ENCODE measurements at places on chromosomes 5 and 9.

DNA sequence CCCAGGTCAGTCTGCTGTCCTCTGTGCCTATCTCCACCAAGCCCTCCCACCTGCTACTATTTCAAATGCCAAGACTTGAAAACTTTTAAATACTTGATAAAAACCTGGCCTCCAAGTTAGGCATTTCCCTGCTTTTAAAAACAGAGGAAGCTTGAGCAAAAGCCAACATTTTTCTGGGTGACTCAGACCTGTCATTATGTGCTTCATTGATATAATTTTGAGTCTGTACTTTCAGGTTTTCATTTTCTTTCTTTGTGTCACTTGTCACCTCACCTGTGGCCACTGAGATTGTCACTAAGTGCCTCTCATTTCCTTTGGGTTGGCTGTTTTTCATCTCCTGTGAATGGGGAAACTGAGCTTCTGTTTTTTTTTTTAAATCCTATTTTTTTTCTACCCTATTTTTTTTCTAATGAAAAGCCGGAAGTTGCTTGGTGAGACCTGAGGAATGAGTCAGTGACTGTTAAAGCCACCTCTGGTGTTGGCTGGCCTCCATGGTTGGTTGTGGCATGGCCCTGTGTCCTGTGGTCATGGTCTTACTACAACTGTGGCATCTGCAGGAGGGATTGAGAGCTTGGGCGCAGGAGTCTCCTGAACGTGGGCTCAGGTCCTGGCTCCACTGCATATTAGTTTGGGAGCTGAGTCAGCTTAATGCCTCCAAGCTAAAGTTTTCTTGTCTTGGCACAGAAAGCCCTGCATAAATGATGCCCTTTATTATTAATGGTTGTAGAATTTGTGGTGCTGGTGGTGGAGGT, 56.7 kb downstream of the ARHGAP26 start:
- DNase-seq, result no peak

DNA sequence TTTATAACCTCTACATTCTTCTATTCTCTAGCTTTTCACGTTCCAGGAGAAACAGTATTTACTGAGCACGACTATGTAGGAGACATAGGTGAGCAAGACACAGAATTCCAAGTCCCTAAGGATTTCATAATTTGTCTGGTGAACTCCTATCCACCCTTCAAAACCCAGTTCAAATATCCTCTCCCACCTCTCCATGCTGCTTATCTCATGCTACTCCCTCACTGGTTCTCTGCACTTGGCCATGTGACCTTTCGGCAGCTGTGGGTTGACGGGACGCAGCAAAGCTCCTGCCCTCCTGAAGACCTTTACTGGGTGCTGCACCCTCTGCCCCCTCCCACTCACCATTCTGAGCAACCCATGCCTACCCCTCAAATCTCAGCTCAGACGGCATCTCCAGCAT, 173.2 kb downstream of the RGS3 start:
- DNase-seq, result no peak

- no peak for DNase-seq
Measured at GRCh38 chr5:136225796-136226195, 32.8 kb upstream of the SMIM32 start.

DNA sequence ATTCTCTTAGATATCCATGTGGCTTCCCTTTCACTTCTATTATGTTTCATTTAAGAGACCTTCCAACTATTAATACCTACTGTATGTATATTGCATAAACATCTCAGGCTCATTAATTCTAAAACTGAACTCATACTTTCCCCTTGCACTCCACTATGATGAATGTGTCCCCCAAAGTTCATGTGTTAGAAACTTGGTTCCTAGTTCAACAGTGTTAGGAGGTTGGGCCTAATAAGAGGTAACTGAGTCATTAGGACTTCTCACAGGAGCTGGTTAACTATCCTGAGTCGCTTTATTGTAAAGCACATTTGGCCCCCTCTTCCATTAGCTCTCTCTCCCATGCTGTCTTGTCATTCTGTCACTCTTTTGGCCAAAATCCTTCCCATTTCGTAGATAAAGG, 22.0 kb downstream of the ANKHD1 start:
- no peak for DNase-seq

DNA sequence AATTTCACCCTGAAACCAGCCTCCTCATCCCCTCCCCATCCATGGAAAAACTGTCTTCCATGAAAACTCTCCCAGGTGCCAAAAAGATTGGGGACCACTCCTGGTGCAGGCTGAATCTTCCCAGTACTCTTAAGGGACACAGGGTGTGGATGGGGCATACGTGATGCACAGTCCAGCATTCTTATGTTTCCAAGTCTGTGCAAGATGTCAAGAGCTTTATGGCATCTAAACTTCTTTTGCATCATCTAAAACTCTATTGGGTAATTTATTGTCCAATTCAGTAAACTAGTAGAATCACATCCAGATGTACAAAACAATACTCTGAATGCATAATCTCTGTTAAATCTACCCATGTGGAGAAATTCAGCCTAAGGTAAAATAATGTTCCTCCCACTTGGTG, 9.3 kb upstream of the FGD3 start:
- no peak for DNase-seq

DNA sequence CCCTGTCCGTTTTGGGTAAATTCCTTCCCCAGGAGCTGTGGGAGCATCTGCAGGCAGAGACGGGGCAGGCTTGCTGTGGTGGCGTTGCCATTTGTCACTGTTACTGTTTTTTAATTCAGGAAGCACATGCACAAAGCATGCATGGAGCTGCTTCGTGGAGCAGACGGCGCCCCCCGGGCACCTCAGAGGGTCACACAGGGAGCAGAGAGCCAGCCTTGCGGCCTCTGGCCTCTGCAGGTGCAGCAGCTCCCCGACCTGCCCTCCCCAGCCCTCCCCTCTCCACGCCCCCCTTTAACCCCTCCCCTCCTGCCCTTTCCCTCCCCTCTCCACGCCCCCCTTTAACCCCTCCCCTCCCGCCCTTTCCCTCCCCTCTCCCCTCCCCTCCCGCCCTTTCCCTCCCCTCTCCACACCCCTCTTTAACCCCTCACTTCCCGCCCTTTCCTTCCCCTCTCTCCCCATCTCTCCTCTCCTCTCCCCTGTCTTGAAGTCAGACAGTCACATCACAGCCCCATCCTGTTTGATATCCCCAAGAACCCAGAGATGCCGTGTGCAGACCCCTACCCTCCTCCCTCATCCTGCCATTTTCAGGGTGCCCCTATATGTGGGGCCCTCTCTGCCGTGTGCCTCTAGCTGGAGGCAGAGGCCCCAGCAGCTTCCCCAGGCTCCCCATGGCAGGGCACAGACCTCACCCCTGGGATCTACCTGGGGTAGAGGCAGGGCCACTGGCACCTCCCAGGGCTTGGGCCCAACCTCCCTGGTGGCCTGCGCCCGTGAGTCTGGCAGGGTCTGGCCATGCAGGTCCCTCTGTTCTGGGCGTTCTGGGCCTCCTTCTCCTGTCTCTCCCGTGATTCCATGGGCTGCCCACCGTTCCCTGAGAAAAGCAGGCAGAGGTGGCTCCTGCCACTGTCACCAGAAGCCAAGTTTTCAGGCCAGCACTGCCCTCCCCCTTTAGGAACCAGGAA, 29.6 kb upstream of the UBAC1 start:
- no peak for DNase-seq

GRCh38 chr5:6712577-6713273, 507 bp upstream of the TENT4A start:
- DNase-seq, result peak; percentile 100

- DNase-seq, result peak; percentile 52
Measured at GRCh38 chr5:11182441-11183080, 421.5 kb upstream of the DAP start.

GRCh38 chr9:103458826-103459225, 463.7 kb downstream of the CYLC2 start:
- DNase-seq, result no peak

- no peak for DNase-seq
Measured at GRCh38 chr5:139138809-139139208, 59.4 kb downstream of the SIL1 start.

GRCh38 chr5:137114529-137114928, 384.6 kb downstream of the SPOCK1 start:
- no peak for DNase-seq

GRCh38 chr9:76900884-76901440, 5.0 kb downstream of the PRUNE2 start:
- no peak for DNase-seq

GRCh38 chr9:6968271-6968670, 210.5 kb downstream of the KDM4C start:
- DNase-seq, result no peak

DNA sequence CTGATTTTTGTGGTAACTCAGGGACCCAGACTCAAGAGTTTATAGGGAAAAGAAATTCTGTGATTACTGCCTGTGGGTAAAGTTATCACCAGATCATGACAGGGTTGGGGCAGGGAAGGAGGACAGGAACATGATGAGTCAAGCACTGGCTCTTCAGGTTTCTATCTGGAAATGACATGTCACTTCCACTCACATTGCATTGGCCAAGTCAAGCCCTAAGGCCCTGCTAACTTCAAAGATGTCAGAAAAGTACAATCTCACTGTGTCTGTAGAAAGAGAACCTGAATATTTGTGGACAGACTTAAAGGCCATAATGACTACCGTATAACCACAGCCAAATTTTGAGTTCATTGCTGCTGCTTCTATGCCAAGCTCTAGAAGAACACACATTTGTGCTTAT, 187.7 kb downstream of the TLE4 start:
- no peak for DNase-seq

- no peak for DNase-seq
Measured at GRCh38 chr5:31614151-31615020, 24.5 kb upstream of the PDZD2 start.

DNA sequence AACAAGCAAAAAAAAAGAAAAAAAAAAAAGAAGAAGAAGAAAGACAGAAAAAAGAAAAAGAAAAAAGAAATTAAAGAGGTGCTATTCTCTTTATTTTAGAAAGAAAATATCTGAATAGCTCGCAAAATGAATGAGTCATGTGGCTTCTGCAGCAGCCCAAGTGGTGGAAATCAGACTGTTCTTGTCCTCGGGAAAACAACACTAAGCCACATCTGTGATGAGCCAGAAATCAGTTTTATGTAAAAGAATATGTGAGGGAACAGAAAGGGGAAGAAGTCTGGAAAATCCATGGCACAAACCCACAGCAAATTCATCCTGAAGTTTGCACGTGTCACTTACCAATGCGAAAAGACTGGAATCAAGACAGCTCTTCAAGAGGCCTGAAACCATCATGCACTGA, 118.7 kb upstream of the GAS1 start:
- DNase-seq, result no peak

DNA sequence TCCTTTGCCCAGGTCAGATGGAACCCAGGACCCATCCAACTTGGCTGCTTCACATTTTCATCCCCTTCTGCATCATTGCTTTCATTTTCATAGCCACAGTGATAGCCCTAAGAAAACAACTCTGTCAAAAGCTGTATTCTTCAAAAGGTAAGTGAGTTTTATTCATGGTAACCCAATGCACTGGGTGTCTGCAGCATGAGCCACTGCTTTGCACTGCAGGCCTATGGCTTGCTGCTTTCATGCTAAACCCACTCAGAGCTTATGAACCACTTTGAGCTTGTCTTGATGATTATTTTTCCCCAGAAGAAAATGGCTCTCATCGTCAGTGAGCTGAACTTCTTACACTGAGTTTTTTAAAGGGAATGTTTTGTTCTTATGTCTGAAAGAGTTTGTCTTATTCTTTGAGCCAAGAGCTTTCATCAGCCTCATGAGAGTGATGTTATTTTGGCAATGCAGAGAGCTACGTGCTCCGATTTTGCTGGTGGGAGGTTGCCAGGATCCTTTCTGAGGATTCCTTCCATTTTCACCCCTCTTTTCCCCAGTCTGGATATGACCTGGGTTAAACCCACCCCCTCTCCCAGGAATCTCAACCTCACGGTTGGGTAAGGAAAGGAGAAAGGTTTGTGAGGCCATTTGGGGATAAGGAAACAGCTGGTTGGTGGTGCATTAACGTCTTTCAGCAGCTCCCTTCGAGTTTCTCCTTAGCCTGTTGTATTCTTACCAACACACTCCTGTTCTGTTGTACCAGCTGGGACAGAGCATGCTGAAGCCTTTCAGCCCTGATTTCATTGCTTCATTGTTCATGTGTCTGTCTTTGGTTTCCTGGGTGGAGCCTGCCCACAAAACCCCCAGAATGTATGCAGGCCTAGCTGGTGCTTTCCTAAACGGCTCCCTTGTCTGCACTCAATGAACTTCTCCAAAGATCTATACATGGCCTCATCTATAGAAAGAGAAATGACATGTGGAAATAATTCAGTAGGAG, 47.6 kb downstream of the PDCD1LG2 start:
- no peak for DNase-seq

- DNase-seq, result no peak
Measured at GRCh38 chr9:87519461-87519860, 21.8 kb downstream of the DAPK1 start.
